ENCODE measurements at places on chromosomes 1 and 21.

DNA sequence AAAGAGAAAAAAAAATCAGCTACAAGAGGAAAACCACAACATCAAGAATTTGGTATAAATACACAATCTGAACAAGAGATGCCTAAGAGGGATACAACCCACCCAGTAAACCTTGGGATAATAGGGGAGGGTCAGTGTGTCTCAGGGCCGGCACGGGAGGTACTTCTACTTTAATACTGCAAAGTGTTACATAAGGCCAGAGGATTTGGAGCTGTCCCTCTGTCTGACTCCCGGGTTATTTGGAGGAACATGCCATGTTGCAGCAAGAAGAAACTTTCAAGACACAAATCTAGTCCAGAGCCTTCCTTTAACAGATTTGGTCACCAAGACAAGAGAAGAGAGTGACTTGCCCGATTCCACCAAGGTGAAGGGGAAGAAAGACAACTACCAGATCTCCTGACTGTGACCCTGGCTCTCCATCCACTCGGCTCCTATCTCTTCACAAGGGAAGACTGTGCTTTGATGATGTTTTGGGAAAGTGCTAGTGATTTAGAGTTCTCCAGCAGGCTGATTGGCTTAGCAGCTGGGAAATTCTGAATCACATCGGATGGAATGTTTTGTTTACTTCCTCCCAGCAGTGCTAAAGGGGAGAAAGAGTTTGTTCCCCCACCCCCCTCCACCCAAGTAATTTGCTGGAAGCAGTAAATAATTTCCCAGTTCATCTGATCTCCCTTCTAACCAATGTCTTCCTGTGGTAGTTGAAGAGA lies 29.3 kb downstream of the SGIP1 start:
- DNase-seq = no peak

GRCh38 chr1:148263128-148263905 lies 111.2 kb upstream of the NBPF11 start:
- DNase-seq = peak; percentile 38

- no peak for DNase-seq
Observed at GRCh38 chr21:46308431-46308830, 15.2 kb downstream of the C21orf58 start.

DNA sequence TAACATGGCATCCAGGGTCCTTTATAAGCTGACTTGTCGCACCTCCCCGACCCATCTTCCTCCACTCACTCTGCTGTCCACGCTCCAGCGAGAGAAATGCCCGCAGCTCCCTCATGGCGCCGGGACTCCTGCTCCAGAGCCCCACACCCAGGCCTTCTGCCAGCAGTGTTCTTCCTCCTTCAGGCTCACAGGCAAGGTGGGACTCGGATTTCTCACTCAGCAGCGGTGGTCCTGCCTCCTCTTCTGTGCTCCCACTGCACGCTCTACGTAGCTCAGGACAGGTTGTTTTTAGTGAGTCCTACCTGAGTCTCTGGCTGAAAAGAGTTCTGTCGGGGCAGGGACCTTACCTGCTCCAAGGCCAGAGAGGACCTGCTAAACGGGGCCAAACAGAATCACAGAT lies 11.2 kb downstream of the THEMIS2 start:
- DNase-seq = no peak

GRCh38 chr1:87678266-87678665 lies 349.6 kb downstream of the LMO4 start:
- DNase-seq = no peak

DNA sequence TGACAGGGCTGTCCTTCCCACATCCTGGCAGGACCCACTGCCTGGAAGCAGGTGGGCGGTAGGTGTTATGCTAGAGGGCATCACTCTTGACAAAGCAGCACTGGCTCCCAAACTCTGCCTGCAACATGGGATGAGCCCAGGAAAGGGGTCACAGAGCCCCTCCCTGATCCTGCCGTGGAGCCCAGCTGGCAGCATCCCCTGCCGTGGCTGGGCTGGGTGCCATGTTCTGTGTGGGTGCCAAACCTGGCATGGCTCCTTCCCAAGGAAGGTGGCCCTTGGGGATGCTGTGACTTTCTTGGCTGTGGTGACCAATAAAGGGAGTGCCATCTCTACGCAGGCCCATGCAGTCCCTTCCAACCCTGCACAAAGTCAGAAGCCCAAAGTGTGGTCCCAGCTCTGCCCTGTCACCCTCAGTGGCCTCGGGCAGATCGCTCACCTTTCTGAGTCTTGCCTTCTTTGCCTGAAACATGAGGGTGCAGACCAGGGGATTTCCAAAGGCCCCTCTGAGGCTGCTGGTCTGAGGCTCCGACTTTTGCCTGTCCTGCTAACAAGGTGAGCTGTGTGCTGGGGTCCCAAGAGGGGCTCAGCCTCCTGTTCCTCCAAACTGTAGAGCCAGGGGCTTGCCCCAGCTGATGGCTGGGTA lies 6.0 kb downstream of the CDK18 start:
- no peak for DNase-seq

GRCh38 chr1:71014178-71014579 lies 33.4 kb downstream of the PTGER3 start:
- no peak for DNase-seq

GRCh38 chr1:3373700-3374405 lies 80.6 kb upstream of the ARHGEF16 start:
- no peak for DNase-seq

DNA sequence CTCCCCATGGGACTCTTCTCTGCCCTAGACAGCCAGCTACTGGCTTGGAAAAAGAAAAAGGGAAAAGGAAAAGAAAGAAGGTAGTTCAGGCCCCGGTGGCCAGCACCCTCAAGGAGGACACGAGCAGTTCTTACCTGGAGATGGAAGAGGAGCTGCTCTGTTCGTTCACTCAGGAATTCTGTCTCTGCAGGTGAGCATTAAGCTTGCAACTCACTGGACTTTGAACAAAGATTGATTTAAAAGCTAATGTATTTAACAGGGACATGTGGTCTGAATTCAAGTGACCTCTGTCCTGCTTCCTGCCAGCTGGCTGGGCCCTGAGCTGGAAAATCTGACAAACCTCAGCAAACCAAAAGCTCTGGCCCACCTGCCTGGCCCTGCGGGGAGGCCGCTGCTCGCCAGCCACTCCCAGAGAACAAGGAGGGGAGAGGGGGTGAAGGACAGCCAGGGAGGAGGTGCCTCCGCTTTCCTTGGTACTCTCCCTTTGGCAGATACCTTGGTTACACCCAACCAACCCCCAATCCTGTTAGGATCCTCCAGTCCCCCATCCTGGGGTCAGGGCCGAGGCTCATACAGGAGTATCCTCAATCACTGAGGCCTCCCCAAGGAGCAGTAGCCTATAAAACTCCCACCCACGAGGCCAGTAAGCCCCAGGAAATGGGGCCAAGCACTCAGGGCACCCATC lies at the start of gene PDZK1:
Gene PDZK1 (minus strand): TSS at position 186 of the 685 bp plus-strand sequence. CDS start 19,347 bp downstream, outside the sequence.
- DNase-seq = no peak

DNA sequence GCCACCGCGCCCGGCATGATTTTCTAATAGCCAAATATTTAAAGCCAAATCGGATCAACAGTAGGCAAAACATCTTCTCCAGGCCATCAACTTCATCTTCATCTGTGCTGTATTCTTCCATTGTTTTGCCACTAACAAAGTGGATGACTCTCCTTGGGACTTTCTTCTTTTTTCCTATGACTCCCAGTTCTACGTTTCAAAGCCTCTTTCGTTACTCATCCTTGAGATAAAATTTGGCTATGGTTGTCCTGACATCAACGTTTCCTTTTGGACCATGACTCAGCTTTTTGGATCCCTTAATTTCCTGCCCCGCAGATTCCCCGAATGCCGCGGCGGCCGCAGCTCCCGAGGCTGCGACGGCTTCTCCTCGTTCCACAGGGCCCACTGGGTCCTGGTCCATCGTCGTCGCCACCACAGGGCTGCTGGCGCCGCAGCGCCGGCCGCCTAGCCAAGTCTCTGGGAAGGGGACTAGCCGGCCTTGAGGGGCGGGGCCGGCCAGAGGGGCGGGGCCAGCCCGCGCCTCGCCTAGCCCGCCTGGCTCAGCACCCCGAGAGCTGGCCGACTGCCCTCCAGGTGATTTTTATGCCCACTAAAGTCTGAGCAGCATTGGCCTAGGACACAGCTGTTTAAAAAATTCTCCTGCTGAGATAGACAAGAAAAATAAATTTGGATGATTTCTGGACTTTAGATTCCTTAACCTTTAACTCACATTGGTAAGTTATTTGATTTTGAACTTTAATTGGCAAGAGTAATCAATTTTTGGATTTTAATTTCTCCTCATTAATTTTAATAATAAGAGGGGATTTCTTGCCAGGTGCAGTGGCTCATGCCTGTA lies 93.9 kb downstream of the ADCY10 start:
- no peak for DNase-seq

- no peak for DNase-seq
Observed at GRCh38 chr1:42806593-42806992, 10.3 kb upstream of the ERMAP start.

- DNase-seq = no peak
Observed at GRCh38 chr1:68010090-68010489, 40.3 kb downstream of the DIRAS3 start.

- no peak for DNase-seq
Observed at GRCh38 chr1:31646259-31646960, 1.7 kb upstream of the PEF1 start.

GRCh38 chr1:116769561-116769977 lies 15.3 kb downstream of the CD2 start:
- DNase-seq = peak; percentile 58
